NCI-H2029 (cell line): ENCODE measurements at places on chromosomes 3 and 15.

- no peak for DNase-seq
Observed at GRCh38 chr3:43870120-43870519, 179.4 kb downstream of the ABHD5 start.

DNA sequence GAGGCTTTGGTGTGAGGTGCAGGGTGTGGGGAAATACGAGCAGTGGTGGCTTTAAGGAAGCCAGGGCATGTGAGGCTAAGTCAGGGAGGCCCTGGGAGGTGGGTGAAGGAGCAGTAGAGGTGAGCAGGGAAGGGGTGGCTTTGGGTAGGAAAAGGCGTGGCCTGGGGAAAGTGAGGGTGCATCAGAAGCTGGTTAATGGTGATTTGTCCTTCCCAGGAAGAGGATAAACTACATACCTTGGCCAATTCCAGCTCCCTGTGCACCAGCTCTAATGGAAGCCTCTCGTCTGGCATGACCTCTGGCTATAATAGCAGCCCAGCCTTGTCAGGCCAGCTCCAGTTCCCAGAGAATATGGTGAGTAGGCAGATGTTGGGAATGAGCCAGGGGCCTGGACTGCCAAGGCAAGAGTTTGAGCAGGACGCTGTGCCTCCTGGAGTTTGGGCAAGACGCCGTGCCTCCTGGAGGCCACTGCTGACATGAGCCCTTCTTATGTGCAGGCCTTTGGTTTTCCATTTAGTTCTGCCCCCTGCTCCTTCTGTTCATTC, 41.3 kb downstream of the CDAN1 start:
- DNase-seq, result no peak

DNA sequence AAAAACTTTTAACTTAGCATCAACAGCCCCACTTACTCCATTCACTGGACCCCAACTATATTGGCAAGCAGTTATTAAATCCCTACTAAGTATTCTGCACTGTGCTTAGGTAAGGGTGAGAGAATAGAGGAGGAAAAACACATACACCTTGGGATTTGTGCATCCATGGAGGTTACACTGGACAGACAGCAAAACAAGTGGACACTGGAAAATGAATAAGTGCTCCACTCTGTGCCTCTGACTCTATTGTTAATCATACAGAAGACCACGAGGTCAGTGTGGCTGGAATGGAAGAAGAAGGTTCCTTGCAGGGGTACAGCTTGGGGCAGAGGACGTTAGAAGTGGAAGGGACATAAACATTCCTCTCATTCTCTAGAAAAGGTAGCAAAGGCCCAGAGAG, 3.2 kb downstream of the ADCY5 start:
- DNase-seq, result no peak

- DNase-seq, result peak; percentile 3
Observed at GRCh38 chr3:68620211-68620610, 312.1 kb downstream of the TAFA4 start.

GRCh38 chr15:67691450-67691849, 133.9 kb upstream of the SKOR1 start:
- DNase-seq, result no peak

- no peak for DNase-seq
Observed at GRCh38 chr3:119258915-119259314, 18.2 kb upstream of the B4GALT4 start.

DNA sequence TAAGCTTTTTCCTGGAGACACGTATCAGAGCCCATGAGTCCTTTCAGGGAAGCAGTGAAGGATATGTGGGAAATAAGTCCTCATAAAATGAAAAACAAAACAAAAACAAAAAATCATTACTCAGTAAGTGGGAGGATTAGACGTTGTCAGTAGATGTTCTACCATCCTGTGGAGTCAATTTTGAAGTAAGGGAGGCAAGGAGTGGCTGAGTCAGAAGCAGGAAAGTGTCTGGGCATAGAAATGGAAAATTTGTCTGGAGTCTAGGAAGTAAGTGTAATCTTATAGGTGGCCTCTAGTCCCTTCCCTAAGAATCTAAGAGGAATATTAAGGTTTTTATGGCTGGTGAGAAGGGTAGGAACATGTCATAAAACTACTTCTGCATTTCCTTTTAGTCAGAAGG, 339.8 kb upstream of the SEMA6D start:
- no peak for DNase-seq

GRCh38 chr3:132256989-132257388, 60.2 kb upstream of the ACP3 start:
- DNase-seq, result peak; percentile 30

DNA sequence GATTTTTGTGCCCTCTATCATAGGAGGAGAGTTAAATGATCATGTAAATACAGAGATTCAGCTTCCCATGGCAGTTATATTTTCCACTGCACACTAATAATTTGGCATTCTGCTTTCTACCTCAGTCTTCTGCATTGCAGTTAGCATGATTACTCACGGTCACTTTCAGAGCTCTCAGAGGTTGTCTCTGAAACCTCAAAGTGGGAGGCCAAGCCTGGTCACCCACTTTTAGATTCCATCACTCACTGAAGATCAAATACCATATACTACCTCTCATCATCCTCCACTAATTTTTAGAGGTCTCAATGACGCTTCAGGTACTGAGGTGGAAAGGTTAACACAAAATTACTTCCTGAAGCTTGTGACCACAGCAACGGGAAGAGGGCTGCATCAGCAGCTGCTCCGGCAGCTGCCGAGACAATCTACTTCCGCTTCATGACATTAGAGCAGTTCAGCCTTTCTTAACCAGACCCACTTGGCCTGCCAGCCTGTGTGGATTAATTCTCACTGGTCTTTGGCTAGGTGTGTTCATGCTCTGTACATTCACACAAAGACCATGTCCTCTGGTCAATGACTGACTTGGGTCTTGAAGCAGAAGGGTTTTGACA, 416.4 kb upstream of the PDZRN3 start:
- peak; percentile 2 for DNase-seq

GRCh38 chr15:47312161-47312560, 405.1 kb upstream of the SEMA6D start:
- DNase-seq, result no peak

- DNase-seq, result no peak
Observed at GRCh38 chr15:85440451-85440850, 60.0 kb downstream of the AKAP13 start.

DNA sequence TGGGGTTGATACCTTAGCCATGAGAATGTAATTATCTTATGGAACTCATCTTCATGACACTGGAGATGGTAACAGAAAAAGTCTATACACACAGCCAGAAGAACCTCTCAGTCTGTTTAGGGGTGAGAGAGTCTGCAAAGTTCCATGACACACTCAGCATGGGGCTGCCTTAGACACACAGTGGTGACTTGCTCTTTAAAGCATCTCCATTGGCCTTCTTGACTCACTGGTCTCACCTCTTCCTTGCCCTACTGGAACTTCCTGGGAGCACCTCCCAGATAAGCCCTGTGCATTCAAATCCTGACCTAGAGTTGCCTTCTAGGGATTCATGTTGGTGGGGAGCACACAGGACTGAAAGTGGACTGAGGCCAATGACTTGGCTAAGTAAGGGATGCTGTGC, 9.3 kb downstream of the MAGI1 start:
- DNase-seq, result no peak

DNA sequence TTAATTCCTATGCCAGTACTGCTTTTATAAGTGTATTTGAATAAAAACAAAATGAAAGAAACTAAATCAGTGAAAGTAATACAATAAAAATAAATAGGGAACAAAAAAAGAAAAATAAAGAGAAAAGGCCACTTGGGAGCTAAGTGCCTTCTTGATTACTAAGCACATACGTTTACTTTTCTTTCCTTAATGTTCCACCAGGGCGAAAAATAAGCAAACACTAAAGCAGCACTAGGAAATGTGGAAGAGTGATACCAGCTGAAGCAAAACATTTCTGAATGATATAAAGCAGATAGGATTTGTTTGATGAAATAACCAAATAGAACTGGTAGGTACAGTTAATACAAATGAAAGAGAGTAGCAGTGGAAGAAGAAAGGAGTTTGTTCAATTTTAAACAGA, 132.8 kb upstream of the ZPLD1 start:
- DNase-seq, result no peak

- no peak for DNase-seq
Observed at GRCh38 chr3:121202573-121202972, 294.6 kb downstream of the STXBP5L start.

DNA sequence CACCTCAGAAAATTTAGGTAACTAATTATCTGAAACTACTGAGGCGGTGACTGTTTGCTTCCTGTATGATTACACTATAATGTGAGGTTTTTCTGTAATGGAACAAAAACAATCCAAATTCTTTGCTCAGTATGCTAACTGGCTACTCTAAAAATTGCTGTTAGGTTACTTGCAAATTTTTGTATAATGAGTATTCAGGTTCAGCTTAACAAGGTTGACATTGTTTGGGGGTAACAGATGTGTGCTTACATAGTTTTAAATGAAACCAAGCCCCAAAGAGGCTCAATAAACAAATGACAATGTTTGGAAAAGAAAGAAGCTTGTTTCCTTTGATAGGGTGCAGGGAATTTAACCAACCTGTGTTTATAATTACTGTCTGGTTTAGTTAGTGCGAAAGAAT, 414.5 kb upstream of the MDFIC2 start:
- no peak for DNase-seq

DNA sequence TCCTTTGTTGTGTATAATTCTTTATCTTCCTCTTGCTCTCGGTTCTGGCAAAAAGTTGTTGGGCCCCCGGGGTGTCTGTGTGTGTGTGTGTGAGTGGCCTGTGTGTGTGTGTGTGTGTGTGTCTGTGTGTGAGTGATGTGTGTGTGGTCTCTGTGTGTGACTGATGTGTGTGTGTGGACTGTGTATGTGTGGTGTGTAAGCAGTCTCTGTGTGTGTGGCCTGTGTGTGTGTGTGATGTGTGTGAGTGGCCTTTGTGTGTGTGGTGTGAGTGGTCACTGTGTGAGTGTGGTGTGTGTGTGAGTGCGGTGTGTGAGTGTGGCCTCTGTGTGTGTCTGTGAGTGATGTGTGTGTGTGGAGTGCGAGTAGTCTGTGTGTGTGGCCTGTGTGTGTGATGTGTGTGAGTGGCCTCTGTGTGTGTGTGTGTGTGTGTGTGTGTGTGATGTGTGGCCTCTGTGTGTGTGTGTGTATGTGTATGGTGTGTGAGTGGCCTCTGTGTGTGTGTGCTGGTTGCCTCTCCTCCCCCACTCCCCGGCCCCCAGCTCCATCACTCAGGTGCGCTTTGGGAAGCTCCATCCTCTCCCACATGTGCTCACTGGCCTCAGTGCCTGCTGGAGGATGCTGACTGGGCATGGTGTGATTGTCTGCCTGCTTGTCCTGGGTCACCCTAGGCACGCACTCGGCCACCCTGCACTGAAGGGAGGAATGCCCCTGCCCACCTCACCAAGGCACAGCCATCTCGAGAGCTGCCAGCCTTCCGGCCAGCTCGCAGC, 8.8 kb downstream of the LINGO1 start:
- no peak for DNase-seq

GRCh38 chr3:31358473-31359070, 174.2 kb upstream of the STT3B start:
- DNase-seq, result no peak

DNA sequence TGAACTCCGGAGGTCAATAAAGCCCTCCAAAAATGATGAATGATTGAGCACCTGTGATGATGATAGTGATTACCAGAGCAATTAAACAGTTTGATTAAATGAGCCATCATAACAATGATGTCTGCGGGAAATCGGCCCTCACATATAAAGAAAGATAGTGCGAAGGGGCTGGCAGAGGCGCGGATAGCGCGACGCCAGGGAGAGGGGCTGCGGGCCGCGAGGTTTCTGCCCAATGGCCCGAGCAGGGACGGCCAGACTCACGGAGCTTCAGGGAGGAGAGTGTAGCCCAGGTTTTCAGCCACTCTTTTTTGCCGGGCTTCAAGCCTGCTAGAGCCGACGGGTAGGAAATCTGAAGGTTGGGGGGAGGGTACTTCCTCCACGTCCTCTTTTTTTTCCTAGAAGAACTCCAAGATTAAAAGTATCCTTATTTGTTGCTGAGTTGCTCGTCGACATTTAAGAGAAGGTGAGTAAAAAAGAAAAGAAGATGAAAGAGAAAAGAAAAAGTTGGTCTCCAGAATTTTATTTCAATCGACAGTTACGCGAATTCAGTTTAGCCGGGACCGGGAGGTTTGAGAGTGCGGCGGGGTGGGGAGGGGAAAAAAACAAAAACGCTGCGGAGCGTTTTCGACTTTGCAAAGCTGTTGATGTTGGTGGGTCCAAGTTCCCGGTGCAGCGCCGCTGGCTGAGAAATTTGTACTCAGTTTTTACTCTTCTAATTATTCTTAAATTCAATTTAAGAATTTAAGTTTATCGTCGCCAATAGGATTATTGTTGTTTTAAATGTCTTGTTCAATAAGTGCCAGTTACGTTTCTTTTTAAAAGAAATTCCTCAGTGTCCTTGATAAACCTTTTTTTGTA, 2.2 kb upstream of the MEIS2 start:
- DNase-seq, result no peak

GRCh38 chr3:123090728-123091531, 24.1 kb downstream of the PDIA5 start:
- DNase-seq, result no peak

DNA sequence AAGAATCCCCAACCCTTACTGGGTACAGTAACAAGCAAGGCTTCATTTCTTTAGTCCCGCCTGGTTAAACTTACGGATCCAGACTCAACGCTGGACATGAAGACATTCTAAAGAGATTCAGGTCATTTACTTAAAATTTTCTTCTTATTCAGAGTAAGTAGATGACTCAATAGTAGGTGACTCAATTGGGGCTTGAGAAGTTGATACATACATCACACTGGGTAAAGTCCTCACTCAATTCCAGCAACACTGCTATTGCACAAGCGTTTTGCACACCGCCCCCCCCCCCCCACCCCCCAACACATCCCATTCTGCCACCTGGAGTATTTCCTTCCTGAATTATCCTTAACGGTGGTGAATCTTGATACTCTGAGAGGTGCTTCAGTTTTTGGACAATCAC, 610.0 kb downstream of the FOXP1 start:
- no peak for DNase-seq

GRCh38 chr3:165195640-165196576, at the start of gene SLITRK3:
Gene SLITRK3 (minus strand): TSS chr3:165196384. CDS start chr3:165190830, 5,554 bp downstream.
- DNase-seq, result peak; percentile 13

- DNase-seq, result no peak
Observed at GRCh38 chr3:146832857-146833458, 227.8 kb upstream of the PLSCR5 start.

DNA sequence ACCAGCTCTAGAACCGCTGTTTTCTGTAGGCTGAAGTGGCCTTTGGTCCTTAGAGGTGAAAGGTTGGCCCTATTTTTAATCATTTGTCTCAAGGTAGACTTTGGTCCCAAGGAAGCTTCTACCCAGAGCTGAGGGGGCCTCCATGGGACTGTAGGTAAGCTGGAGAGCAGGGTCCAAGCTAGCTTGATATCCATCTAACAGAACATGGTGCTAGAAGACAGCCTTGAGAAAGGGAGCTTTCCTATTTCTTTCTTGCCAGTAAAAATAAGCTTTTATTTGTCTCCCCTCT, 3.6 kb upstream of the TNFAIP8L3 start:
- DNase-seq, result no peak

GRCh38 chr3:190620886-190621608, 107.2 kb downstream of the IL1RAP start:
- no peak for DNase-seq
